ENCODE measurements at places on chromosomes 4 and X.

DNA sequence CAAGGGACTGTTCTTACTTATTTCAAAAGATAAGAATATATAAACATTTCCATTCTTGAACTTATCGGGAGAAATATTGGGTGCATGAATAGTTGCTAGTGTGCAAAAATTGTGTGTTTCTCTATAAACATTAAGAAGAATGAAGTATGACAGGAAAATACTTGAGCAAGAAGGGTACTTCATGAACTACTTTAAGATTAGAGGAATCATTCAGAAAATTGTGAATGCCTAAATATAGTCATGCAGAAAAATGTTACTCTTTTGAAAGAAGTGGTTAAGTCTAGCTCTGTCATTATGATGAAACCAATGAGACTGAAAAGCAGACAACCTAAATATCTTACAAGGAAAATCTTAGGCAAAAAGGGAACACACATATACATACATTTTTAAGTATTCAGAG, 207.8 kb upstream of the PCDH18 start:
- no peak for DNase-seq

GRCh38 chrX:139187738-139188137, 342.8 kb upstream of the F9 start:
- no peak for DNase-seq

- DNase-seq = peak; percentile 66
Observed at GRCh38 chr4:183905593-183906488, 734 bp downstream of the STOX2 start.

- DNase-seq = no peak
Observed at GRCh38 chr4:124711471-124712371, 811 bp downstream of the ANKRD50 start.

DNA sequence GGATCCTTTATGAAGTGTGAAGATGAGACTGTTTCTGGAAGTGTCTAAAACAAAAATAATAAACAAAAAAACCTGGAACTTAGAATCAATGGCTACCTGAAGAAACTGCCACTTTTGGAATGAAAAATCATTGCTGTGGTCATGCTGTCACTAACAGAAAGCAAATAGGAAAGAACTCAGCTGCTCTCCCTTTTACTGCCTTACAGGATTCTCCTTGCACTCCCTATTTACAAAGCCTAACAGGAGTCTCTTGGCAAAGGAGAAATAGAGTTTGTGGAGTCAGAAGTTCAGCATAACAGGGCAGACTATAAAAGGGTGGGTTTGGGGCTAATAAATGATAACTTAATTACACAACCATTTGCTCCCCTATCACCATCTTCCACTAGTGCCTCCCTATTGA, 19.0 kb upstream of the GK2 start:
- no peak for DNase-seq
